DMS 273 treated with DMSO at 0.1 percent for 48 hours (cell line): ENCODE measurements at places on chromosomes 3 and 15.

DNA sequence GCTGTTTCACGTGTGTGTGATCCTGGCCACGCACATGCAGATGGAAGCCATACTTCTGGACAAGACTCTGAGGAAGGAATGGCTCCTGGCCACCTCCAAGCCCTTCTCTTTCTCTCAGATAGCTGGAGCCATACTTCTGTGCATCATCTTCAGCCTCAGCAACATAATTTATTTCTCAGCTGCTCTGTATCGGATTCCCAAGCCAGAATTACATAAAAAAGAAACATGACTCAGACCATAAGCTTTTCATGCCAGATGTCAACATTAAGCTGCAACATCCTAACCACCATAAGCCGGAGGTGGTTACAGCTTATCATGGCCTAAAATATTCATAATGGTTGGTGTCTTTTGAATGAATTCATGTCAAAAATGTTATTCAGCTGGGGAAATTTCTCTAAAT is 10.6 kb upstream of the KIF23 start:
- DNase-seq = no peak

DNA sequence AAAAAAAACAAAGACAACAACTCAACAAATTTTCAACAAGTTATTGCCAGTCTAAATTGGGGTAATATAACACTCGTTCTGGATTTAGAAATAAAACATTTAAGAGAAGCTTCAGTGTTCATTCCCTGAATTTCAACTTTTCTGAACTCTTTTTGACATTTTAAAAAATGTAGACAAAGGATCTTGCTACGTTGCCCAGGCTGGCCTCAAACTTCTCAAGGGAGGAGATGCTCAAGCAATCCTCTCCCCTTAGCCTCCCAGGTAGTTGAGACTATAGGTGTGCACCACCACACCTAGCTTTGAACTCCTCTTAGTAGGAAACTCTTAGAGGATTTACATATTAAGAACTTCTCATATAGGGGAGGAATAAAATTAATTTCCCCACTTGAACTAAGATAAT is 91.9 kb downstream of the AKAP13 start:
- DNase-seq = no peak

DNA sequence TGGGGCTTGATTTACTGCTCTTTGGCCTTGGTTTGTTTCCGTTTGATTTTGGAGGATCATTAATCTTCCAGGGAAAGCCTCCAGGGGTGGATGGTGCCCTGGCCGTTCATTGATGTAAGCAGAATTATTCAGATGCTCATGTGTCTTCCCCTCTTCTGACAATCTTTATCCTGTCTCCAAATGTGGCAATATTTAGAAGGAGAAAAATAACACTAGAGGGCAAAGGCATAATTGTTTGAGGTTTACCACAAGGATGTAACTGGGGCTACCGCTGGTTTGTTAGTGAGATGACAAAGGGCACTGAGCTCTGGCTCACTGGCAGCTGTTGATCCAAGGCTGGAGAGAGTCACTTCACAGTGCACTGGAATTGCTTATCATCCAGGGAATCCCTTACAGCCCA is 18.2 kb upstream of the PLCL2 start:
- DNase-seq = no peak

DNA sequence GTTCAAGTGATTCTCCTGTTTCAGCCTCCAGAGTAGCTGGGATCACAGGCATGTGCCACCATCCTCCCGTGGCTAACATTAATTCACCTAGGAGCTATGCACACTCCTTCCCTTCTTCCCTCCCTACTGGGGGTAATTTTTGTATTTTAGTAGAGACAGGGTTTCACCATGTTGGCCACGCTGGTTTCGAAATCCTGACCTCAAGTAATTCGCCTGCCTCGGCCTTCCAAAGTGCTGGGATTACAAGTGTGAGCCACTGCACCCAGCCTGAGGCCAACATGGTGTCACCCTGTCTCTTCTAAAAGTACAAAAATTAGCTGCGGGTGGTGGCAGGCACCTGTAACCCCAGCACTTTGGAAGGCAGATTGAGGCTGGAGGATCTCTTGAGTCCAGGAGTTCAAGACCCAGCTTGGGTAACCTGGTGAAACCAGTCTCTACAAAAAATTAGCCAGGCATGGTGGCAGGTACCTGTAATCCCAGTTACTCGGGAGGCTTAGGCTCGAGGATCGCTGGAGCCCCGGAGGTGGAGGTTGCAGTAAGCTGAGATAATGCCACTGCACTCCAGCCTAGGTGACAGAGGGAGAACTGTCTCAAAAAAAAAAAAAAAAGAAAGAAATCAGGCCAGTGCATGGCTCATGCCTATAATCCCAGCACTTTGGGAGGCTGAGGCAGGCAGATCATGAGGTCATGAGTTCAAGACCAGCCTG is 6.1 kb downstream of the RNU5B-1 start:
- DNase-seq = no peak

DNA sequence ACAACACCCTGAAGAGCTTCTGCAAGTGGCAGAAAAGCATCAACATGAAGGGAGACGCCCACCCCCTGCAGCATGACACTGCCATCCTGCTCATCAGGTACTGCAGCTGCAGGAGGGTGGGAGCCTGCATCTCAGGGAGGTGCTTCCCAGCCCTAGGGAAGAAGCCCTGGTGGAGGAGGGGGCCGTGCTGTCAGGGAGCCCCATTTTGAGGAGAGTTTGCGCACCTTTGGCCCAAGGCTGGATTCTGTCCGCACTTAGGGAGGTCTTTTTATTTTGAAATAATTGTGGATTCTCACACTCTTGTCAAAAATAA is 42.1 kb downstream of the SAXO2 start:
- no peak for DNase-seq
